ENCODE measurements at places on chromosomes 3 and 15.
A peak's percentile ranks its signal among the peaks of the same experiment; 100 is the strongest.

- no peaks in the 10 kb centered on the region for H3K36me3 ChIP-seq
- H3K27me3 ChIP-seq = no peaks in the 10 kb centered on the region
- H3K4me3 ChIP-seq = peak overlapping the region; percentile 59
- peak; percentile 45 for DNase-seq
- no peak overlapping the region for H3K27ac ChIP-seq
These were observed 1.0 kb upstream of the PRTG start for GRCh38 chr15:55743729-55744655.

- H3K4me1 ChIP-seq = no peaks in the 10 kb centered on the region
- H3K27ac ChIP-seq = no peak overlapping the region
- H3K36me3 ChIP-seq = no peaks in the 10 kb centered on the region
- DNase-seq = no peak
- no peak overlapping the region for H3K4me3 ChIP-seq
These were observed 326.8 kb downstream of the MFSD1 start for GRCh38 chr3:159128628-159129027.

DNA sequence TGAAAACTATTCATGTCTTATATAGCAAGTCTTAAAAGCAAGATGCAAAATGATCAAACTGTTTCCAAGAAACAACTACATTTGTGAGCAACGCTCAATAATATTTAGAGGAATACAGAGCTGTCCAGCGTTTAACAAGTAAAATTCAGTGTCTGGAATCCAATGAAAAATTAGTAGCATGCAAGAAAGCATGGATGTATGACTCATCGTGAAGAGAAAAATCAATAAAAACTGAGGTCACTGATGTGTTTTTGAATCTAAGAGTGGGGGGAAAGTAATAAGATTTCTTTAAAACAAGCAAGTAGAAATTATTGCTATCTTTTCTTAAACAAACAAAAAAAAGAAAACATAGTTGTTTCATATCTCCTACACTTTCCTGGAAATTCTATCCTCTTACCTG is 600.3 kb upstream of the GOLIM4 start:
- no peaks in the 10 kb centered on the region for H3K27me3 ChIP-seq
- no peak for DNase-seq
- H3K36me3 ChIP-seq = no peaks in the 10 kb centered on the region
- no peaks in the 10 kb centered on the region for H3K4me1 ChIP-seq
- H3K4me3 ChIP-seq = no peak overlapping the region

DNA sequence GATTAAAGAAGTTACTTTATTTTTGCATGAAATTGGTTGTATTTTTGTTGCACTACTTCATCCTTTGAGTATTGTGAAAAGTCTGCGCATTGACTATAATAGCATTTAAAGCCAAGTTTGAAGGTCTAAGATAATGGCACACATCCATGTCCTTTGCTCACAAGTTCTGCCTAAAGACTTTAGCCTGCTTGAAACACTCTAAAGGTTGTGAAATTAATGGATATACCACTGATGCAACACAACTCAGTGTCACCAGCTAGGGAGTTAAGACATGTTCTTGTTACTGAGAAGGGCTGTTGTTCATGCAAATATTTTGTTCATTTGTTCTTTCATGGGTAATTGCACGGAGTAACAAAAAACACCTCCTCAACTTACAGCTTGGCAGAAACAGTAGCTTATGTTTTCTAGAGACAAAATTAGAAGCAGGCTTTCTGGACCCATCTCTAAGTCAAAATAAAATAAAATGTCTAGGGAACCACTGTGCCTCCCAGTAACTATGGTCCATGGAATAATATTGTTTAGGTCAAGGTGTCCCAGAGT is 83.9 kb downstream of the PPARG start:
- no peak for DNase-seq
- H3K36me3 ChIP-seq = no peaks in the 10 kb centered on the region
- no peak overlapping the region for H3K4me3 ChIP-seq
- H3K4me1 ChIP-seq = peaks cover 2% of the 10 kb centered on the region

GRCh38 chr3:51934991-51935885 is 6.5 kb downstream of the RRP9 start:
- DNase-seq = no peak
- no peaks in the 10 kb centered on the region for H3K27me3 ChIP-seq
- H3K4me1 ChIP-seq = no peaks in the 10 kb centered on the region
- H3K4me3 ChIP-seq = no peak overlapping the region
- peaks cover 31% of the 10 kb centered on the region for H3K36me3 ChIP-seq
- H3K27ac ChIP-seq = no peak overlapping the region

DNA sequence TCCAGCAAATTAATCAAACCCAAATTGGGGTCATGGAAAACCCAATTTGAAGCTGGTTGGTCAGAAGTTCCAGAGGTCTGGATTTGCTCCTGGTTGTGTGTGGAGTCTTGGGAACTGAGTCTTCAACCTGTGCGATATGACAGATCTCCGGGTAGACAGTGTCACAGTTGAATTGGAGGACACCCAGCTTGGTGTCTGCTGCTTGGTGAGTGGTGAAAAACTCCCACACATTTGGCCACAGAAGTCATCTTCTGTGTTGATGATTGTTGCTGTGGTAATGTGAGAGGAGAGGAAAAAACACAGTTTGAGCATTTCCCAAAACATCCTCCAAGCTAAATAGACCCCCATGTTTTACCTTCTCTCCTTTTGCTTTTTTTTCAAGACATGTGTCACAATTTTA is 218.1 kb downstream of the TP63 start:
- no peak for DNase-seq
- H3K4me1 ChIP-seq = no peaks in the 10 kb centered on the region

- H3K27ac ChIP-seq = no peak overlapping the region
- H3K27me3 ChIP-seq = no peaks in the 10 kb centered on the region
- DNase-seq = no peak
These were observed 17.9 kb upstream of the ANKRD28 start for GRCh38 chr3:15815696-15816095.

DNA sequence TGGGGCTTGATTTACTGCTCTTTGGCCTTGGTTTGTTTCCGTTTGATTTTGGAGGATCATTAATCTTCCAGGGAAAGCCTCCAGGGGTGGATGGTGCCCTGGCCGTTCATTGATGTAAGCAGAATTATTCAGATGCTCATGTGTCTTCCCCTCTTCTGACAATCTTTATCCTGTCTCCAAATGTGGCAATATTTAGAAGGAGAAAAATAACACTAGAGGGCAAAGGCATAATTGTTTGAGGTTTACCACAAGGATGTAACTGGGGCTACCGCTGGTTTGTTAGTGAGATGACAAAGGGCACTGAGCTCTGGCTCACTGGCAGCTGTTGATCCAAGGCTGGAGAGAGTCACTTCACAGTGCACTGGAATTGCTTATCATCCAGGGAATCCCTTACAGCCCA is 18.2 kb upstream of the PLCL2 start:
- H3K4me3 ChIP-seq = no peak overlapping the region
- H3K4me1 ChIP-seq = no peaks in the 10 kb centered on the region
- H3K27me3 ChIP-seq = no peaks in the 10 kb centered on the region
- H3K27ac ChIP-seq = no peak overlapping the region
- DNase-seq = no peak

DNA sequence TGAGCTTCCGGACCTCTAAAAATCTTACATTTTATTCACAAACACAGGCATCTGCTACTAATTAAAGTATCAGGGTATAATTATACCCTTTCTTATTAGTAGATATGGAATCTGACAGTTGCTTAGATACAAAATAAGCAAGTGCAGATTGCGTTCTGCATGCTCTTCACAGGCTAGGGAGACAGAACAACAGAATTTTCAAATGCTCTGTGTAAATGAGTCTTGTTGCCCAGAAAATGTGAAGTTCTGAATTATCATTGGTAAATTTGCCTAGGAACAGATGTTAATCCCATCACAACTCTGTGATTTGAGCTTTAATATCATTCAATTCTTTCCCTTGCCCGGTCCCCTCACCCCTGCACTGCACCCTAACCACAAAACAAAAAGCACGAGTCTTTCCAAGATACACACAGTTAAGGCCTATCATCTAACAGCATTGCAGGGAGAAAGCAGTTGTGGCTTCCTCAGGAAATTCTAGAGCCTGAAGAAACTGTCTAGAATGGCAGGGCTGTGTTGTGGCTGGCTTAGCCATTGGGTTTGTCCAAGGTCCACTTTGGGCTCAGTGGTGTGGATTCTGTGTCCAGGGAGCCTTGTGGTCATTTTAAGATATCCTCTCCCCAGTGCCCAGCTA is 119.8 kb downstream of the PDCD6IP start:
- no peak for DNase-seq
- no peaks in the 10 kb centered on the region for H3K27me3 ChIP-seq
- H3K4me3 ChIP-seq = no peak overlapping the region

GRCh38 chr3:58683466-58683865 is 16.9 kb upstream of the FAM3D start:
- H3K4me3 ChIP-seq = no peak overlapping the region
- no peaks in the 10 kb centered on the region for H3K4me1 ChIP-seq
- no peaks in the 10 kb centered on the region for H3K27me3 ChIP-seq
- no peak for DNase-seq
- no peak overlapping the region for H3K27ac ChIP-seq

DNA sequence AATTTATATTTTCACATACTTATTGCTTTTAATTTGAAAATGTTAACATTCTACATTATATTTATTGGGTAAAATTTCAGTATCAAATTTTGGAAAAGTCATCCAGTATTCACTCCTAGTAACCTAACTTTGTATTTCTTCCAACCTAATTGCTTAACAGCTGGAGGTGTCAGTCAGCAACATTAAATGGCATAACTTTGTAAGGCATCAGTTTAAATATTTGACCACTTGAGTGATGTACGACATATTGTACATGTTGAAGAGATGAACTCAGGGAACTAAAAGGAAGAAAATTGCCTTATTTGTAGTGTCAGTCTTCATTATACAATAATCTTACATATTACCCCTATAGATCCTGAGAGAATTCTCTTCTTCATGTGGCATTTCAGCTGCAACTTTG is 326.8 kb downstream of the NAALADL2 start:
- no peak overlapping the region for H3K4me3 ChIP-seq
- H3K36me3 ChIP-seq = no peaks in the 10 kb centered on the region
- no peak overlapping the region for H3K27ac ChIP-seq

GRCh38 chr3:14716591-14716990 is 41.6 kb downstream of the C3orf20 start:
- H3K27ac ChIP-seq = no peak overlapping the region
- no peaks in the 10 kb centered on the region for H3K27me3 ChIP-seq
- H3K4me3 ChIP-seq = no peak overlapping the region
- no peak for DNase-seq
- H3K36me3 ChIP-seq = no peaks in the 10 kb centered on the region
- no peaks in the 10 kb centered on the region for H3K4me1 ChIP-seq

DNA sequence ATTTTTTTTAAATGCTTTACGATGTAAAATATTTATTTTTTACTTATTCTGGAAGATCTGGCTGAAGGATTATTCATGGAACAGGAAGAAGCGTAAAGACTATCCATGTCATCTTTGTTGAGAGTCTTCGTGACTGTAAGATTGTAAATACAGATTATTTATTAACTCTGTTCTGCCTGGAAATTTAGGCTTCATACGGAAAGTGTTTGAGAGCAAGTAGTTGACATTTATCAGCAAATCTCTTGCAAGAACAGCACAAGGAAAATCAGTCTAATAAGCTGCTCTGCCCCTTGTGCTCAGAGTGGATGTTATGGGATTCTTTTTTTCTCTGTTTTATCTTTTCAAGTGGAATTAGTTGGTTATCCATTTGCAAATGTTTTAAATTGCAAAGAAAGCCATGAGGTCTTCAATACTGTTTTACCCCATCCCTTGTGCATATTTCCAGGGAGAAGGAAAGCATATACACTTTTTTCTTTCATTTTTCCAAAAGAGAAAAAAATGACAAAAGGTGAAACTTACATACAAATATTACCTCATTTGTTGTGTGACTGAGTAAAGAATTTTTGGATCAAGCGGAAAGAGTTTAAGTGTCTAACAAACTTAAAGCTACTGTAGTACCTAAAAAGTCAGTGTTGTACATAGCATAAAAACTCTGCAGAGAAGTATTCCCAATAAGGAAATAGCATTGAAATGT is 15.6 kb downstream of the THBS1 start:
- peaks cover 3% of the 10 kb centered on the region for H3K4me1 ChIP-seq
- H3K4me3 ChIP-seq = no peak overlapping the region
- H3K27me3 ChIP-seq = no peaks in the 10 kb centered on the region
- H3K36me3 ChIP-seq = peaks cover 34% of the 10 kb centered on the region
- peak overlapping the region; percentile 5 for H3K27ac ChIP-seq

DNA sequence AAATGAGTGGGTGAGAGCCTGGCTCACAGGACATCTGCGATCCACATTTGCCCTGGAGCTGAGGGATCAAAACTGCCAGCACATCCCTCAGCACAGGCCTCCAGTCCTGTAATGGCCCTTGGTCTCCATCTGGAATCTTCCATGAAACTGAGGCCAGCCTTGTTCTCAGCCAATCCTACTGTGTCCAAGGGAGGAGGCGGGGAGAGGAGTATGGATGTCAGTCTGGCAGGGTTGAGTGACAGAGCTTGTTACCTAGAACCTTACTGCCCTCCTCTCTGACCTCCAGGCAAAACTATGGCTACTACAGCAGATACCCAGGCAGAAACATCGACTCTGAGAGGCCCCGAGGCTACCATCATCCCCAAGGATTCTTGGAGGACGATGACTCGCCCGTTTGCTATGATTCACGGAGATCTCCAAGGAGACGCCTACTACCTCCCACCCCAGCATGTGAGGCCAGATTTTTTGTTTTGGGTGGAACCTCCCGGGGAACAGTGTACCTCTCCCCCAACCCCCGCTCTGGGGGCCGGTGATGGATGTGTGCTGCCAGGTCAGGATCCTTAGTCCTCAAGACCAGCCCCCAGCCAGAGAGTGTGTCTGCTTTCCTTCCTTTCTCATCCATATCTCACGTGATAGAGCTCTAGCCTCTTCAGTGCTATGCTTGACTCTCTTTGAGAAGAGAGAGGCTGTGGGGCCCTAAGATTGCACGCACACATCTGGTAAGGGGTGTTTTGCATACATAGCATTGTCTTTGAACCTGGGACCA is 41.3 kb downstream of the CHDH start:
- no peaks in the 10 kb centered on the region for H3K27me3 ChIP-seq
- H3K27ac ChIP-seq = no peak overlapping the region
- H3K36me3 ChIP-seq = no peaks in the 10 kb centered on the region
- no peak for DNase-seq

Data from kidney (tissue), 22 donors.